Thyroid gland (tissue), 4 donors: ENCODE measurements at places on chromosomes 13 and 19. TPM values are rescaled to one million over a fixed set of nuclear protein-coding genes. Genes with fewer than 3 reads are reported as not detected.
A peak's percentile ranks its signal among the peaks of the same experiment; 100 is the strongest.

GRCh38 chr13:20474515-20474914 is 51.1 kb downstream of the CRYL1 start:
- no peaks in the 10 kb centered on the region for H3K4me1 ChIP-seq
- no peak overlapping the region for H3K4me3 ChIP-seq

- no peaks in the 10 kb centered on the region for H3K4me1 ChIP-seq
- no peak overlapping the region for H3K4me3 ChIP-seq
- H3K36me3 ChIP-seq = no peaks in the 10 kb centered on the region
- no peak overlapping the region for H3K27ac ChIP-seq
- no peaks in the 10 kb centered on the region for H3K27me3 ChIP-seq
These were observed 52.8 kb downstream of the TNFSF13B start for GRCh38 chr13:108322206-108322824.

DNA sequence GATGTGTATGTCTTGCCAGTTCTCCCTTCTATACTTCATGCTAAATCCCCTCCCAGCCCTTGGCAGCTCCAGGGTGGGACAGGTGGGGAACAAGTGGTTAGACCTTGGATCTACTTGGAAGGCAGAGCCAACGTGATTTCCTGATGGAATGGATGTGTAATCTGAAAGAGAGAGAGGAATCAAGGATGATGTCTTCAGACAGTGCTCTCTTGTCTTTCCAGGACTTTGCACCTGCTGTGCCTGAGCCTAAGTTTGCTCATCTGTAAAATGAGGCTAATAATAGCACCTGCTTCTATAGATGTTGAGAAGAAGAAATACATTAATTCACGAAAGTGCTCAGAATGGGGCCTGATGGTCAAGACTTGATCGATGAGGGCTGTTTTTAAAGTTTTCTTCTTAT is 7.0 kb upstream of the EGLN2 start:
- H3K4me3 ChIP-seq = no peak overlapping the region
- no peaks in the 10 kb centered on the region for H3K27me3 ChIP-seq
- H3K27ac ChIP-seq = peak overlapping the region; percentile 69
- H3K36me3 ChIP-seq = no peaks in the 10 kb centered on the region

- no peak for DNase-seq
- H3K27ac ChIP-seq = no peak overlapping the region
- H3K27me3 ChIP-seq = no peaks in the 10 kb centered on the region
- H3K4me3 ChIP-seq = no peak overlapping the region
- no peaks in the 10 kb centered on the region for H3K36me3 ChIP-seq
These were observed 1194.5 kb downstream of the UQCRFS1 start for GRCh38 chr19:28018499-28018898.

- H3K4me3 ChIP-seq = no peak overlapping the region
- no peak overlapping the region for H3K27ac ChIP-seq
- H3K36me3 ChIP-seq = no peaks in the 10 kb centered on the region
- DNase-seq = no peak
These were observed 108.3 kb upstream of the ZNF536 start for GRCh38 chr19:30263830-30264381.

GRCh38 chr19:32203161-32203560 is 142.2 kb upstream of the ZNF507 start:
- no peaks in the 10 kb centered on the region for H3K4me1 ChIP-seq
- no peaks in the 10 kb centered on the region for H3K36me3 ChIP-seq
- no peak overlapping the region for H3K27ac ChIP-seq
- no peaks in the 10 kb centered on the region for H3K27me3 ChIP-seq
- no peak overlapping the region for H3K4me3 ChIP-seq

DNA sequence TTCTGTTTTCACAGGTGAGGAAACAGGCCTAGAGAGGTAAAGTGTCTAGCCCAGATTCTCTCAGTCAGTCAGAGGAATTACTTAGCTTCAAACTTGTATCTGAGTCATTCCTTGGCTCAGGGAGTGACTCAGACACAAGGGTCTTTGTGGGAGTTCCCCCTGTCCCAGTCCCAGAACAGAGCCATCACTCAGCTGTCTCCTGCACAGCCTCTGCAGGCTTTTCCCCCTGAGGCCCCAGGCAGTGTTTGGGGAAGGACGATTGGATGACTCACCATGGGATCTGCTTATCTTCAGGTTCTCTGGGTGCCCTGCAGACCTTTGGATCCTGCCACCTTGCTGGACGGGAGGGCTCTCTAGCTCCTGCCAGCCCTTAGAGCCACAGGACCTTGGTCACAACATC is 13.2 kb downstream of the ZNF793 start:
- no peaks in the 10 kb centered on the region for H3K27me3 ChIP-seq
- no peaks in the 10 kb centered on the region for H3K36me3 ChIP-seq
- no peak for DNase-seq

- DNase-seq = peak; percentile 25
- peak overlapping the region; percentile 24 for H3K4me3 ChIP-seq
- H3K27ac ChIP-seq = peak overlapping the region; percentile 54
- no peaks in the 10 kb centered on the region for H3K36me3 ChIP-seq
These were observed 551 bp downstream of the FZR1 start for GRCh38 chr19:3506384-3507340.

- H3K4me3 ChIP-seq = no peak overlapping the region
- no peak overlapping the region for H3K27ac ChIP-seq
- no peaks in the 10 kb centered on the region for H3K36me3 ChIP-seq
- no peaks in the 10 kb centered on the region for H3K27me3 ChIP-seq
- H3K4me1 ChIP-seq = no peaks in the 10 kb centered on the region
- DNase-seq = no peak
These were observed 316.3 kb downstream of the TBC1D4 start for GRCh38 chr13:75165543-75166230.

GRCh38 chr13:40798380-40798779 is 9.0 kb downstream of the SLC25A15 start:
- no peak for DNase-seq
- H3K27me3 ChIP-seq = no peaks in the 10 kb centered on the region
- peaks cover 21% of the 10 kb centered on the region for H3K4me1 ChIP-seq
- no peak overlapping the region for H3K27ac ChIP-seq
- no peak overlapping the region for H3K4me3 ChIP-seq
- H3K36me3 ChIP-seq = no peaks in the 10 kb centered on the region

- no peaks in the 10 kb centered on the region for H3K4me1 ChIP-seq
- no peaks in the 10 kb centered on the region for H3K36me3 ChIP-seq
- no peak overlapping the region for H3K27ac ChIP-seq
- DNase-seq = no peak
These were observed 1226.6 kb downstream of the PCDH9 start for GRCh38 chr13:66003558-66003957.

DNA sequence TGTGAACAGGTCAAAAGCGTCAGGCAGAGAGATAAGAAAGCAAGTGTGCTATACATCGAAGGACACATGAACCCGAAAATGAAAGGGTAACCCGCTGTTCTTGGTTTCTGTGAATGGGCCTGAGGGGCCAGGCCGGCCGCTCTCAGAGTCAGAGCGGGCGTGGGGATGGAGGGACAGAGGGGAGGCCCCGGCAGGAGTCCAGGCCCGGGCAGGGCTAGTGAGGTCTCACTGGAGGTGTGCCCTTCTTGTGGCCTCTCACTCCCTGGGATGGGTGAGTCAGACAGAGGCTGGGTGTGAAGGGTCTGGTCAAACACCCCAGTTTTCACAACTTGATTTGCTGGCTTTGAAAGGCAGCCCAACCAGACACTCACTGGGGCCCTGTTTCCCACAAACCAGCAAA is 17.4 kb upstream of the NDUFS7 start:
- no peaks in the 10 kb centered on the region for H3K27me3 ChIP-seq
- no peaks in the 10 kb centered on the region for H3K4me1 ChIP-seq
- DNase-seq = no peak
- H3K27ac ChIP-seq = no peak overlapping the region

Gene PRODH2
- not detected for total RNA-seq

Gene KPNA3
- 31.6 TPM for total RNA-seq

Gene EXOC3L2
- total RNA-seq = 17.2 TPM

Gene ATCAY
- not detected for total RNA-seq
